ENCODE measurements at places on chromosomes 7 and 10.

DNA sequence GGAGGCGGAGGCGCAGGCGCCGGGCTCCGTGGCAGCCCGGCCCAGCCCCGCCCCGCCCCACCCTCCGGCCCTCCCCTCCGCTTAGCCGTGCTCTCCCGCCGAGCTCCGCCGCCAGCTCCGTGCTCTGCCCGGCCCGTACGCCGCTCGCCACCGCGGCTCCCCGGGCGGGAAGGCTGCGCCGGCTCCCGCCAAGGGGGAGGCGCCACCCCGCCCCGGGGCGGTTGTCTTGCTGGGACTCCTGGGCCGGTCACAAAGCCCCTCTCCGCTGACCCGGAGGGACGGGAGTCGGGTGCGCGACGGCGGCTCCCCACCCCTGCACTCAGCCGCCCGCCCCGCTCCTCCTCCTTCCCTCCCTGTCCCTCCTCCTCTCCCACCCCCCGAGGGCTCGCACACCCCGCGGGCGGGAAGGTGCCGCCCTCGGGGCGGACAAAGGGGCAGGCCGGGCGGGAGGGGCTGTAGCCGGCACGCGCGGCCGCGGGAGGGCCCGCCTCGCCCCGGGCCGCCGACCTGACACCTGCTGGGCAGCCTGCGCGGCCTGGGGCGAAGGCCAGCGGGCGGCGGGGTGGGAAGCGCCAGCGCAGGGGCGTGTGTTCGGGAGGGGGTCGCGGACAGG lies 11.5 kb upstream of the SP8 start:
- no peak for DNase-seq

- no peak for DNase-seq
These were observed 116.2 kb upstream of the MKX start for GRCh38 chr10:27861781-27862180.

- peak; percentile 75 for DNase-seq
These were observed at the start of gene HOXA1 for GRCh38 chr7:27095897-27096767. TSS of gene HOXA1 (minus strand) at chr7:27096000. CDS start at chr7:27095912, 88 bp downstream.

DNA sequence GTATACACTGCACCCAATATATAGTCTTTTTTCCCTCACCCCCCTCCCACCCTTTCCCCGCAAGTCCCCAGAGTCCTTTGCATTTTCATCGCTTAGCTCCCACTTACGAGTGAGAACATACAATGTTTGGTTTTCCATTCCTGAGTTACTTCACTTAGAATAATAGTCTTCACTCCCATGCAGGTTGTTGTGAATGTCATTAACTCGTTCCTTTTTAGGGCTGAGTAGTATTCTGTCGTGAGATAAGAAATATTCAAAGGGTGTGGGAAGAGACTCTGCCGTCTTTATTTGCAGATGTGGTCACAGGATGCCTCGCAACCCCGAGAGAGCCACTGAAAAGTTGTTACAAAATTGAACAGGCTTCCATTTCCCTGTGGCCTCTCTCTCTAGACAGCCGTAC lies 137.9 kb upstream of the SH2B2 start:
- DNase-seq = no peak

- no peak for DNase-seq
These were observed 105.7 kb downstream of the ST8SIA6 start for GRCh38 chr10:17348501-17349349.

- DNase-seq = no peak
These were observed 80.8 kb downstream of the FAM107B start for GRCh38 chr10:14693891-14694290.

- no peak for DNase-seq
These were observed 29.5 kb downstream of the NPSR1 start for GRCh38 chr7:34687529-34687928.

DNA sequence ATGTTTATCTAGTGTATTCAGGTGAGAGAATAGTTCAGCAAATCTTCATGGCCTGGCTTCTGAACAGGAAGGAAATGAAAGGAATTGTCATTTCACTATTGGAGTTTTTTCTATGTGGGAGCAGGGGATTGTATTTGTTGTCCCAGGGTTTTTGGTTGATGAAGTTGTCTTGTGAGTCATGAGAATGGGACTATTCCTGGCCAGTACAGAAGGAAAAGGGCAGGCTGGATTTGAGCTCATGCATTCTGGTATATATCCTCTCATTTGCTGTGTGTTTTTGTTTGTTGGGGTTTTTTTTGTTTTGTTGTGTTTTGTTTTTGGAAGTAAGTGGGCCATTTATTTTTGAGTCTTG lies 101.2 kb upstream of the MKLN1 start:
- no peak for DNase-seq

GRCh38 chr7:41817386-41817785 lies 114.5 kb upstream of the INHBA start:
- no peak for DNase-seq

DNA sequence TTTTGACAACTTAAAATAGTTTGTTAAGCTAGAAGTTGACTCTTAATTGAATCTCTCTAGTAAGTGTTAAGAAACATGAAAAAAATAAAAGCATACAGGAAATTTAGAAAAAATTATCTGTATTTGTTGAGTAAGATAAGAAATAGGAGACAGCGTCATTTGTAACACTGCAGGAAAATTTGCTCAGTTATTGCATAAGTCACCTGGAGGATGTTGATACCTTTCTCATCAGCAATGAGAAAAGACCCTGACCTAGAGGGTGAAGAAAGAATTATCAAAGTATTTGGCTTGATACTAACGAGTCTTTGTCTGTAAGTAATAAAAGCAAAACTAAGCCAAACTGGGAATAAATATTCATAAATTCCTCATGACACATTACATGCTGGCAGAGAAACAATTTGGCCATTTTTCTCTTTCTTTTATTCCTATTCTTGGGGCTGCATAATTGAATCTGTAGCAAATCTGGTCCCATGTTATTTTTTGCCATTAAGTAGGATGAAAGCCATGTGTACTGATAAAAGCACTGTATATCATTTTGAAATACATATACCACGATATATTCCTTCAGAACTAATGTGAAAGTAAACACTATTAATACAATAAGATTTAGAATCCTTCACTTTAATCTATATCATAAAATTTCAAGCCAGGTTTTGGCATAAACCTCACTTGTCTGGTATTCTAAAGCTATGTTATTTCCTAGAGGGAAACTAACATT lies 362.8 kb downstream of the THSD7A start:
- DNase-seq = no peak

DNA sequence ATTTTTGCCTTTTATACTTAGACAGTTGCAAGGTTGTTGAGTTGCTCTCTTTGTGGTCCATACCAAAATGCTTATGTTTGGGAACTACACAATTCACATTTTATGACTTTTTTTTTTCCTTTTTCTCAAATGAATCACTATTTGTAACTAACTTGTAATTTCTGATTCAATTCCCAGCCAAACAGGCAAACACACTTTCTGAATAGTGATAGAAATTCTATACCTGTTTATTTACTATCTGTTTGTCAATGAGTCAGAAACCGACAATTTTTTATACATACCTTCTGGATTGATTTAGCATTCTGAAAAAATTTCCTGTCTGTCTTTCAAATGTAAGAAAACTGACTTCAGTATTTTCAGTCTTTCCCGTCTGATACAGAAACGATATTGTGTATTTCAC lies 69.1 kb downstream of the MBL2 start:
- DNase-seq = no peak

DNA sequence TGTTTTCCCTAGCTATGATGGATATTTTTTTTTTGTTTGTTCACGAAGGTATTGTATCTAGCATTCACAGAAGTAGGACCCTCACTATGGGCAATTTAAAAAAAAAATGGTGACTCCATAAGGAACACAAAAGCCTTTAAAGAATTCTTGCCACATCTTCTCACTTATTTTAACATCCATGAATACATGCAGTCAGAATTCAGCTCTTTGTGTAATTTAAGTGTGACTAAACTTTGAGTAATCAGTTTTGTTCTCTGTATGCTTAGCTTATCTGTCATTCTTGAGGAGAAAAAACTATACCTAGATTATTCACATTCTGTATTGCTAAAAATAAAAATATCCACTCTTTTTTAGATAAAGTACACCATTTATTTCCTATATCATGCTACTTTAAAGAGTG lies 313.2 kb upstream of the KCND2 start:
- DNase-seq = no peak

DNA sequence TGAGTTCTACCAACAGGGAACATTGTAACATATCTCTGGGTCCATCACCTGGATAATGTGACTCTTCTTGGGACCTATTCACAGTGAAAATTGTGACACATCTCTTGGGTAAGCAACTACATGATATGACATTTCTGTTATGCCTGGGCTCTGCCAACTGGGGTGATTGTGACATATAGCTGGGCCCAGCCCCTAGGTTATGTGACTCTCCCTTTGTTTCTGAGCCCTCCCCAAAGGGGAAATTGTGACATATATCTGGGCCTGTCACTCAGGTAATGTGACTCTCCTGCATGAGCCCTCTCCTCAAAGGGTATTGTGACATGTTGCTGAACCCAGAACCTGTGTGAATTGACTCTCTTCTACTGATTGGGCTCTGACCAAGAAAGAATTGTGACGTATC lies 22.4 kb upstream of the ZNF107 start:
- DNase-seq = no peak

DNA sequence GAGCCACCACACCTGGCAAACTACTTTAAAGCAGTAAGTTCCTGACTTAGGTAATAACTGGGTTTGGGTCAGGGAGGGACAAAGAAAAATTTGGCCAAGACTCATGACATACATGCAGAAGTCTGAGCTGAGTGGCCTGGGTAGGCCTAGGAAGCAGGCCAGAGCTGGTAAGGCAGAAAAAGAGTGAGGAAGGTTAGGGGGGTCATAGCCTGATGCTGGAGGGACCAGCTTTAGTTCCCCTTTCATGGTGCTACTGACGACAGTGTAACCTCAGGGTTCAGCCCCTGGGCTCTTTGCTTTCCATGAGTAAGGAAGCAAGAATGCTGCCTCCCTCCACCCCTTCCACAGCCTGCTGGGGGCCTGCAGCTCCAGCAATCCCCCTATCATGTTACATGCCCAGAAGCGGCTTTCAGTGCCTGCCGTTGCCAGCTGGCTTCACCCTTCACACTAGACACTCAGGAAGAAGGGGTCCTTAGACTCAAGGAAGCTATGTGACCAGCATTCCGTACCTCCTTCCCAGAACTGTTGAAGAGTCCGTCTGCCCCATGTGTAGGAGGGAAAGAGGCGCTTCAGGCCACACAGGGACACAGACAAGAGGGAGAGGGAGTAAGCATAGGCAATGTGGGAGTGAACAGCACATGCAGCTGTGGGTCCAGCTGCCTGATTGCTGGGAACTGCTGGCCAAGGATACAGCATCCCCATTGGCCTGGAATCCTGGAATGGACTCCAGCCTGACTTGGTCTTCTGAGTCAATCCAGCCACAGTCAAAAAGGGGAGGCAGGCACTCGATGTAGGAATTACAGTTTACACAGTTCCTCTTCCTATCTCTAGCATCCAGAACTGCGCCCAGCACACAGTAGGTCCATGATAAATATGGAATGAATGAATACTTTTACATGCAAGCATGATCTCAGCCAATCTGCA lies 4.1 kb upstream of the PLAU start:
- DNase-seq = no peak

- no peak for DNase-seq
These were observed 54.1 kb upstream of the NPTX2 start for GRCh38 chr7:98562871-98563495.

DNA sequence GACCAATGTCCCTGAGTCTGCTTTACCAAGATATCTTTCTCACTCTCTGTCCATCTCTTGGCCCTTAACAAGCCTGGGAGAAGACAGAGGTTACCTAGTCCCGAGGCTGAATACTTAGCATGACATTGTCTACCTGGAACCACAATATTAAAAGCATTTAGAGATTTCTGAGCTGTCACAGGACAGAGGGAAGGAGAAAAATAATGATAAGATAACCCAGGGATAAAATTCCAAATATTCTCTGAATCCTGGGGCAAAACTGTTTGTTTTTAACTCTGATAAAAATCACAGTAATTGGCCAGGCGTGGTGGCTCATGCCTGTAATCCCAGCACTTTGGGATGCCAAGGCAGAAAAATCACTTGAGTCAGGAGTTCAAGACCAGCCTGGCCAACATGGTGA lies 12.0 kb upstream of the MAPK8 start:
- DNase-seq = no peak

GRCh38 chr10:132668048-132668394 lies 117.9 kb downstream of the NKX6-2 start:
- DNase-seq = no peak

DNA sequence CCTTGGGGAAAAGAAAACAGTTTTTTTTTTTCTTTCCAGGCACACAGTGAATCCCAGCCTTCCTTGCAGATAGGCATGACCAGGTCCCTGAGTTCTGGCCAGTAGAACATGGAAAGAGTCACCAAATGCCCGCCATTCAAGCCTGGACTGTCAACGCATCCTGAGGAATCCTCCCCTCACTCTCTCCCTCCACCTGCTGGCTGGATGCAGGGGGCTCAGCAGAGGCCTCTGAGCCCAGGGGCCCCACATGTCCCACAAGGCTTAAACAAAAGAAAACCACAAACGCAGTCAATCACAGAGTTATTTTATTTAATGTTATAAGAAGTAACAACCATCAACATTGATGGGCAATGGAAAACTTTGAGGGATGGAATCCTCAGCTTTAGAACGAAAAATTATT lies 93.1 kb downstream of the JCAD start:
- DNase-seq = no peak

- DNase-seq = no peak
These were observed 213.1 kb downstream of the CHRM2 start for GRCh38 chr7:137081321-137082093.

- no peak for DNase-seq
These were observed 89.4 kb upstream of the LEP start for GRCh38 chr7:128151635-128152034.

- no peak for DNase-seq
These were observed 202.8 kb upstream of the BMPER start for GRCh38 chr7:33702514-33703054.

GRCh38 chr10:26714415-26715136 lies 17.1 kb downstream of the PDSS1 start:
- no peak for DNase-seq

DNA sequence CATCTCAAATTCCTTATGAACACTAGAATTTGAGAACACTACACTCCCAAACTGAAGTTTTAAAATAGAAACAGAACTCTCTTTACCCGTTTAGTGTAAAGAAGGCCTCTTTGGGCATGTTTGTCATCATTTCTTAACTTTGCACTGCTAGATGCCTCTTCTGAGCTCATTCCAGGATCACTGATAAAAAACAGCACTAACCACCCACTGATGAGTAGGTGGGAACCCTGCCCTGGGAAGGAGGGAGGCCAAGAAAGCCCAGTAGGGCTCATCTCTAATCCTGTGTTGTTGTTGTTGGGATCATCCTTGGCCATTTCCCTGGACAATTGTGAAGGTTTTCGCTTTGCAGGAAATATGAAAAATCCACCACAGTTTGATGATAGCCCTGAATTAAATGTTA lies 68.2 kb downstream of the CUBN start:
- DNase-seq = no peak

DNA sequence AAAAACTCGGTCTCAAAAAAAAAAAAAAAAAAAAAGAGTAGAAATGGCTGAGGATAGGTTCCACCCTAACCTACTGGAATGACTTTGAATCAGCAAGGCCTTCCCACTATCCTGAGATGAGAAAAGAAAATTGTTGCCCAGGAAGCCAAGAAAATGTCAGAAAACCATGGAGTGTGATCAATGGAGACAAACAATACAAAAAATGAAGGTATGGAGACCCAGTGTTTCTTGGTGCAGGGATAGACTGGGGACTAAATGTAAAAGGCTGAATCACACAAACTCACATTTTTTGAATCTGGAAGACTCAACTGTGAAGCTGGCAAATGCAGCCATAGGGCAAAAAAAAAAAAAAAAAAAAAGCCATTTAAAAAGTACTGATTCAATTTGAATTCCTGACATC lies 364.3 kb upstream of the ANKRD30A start:
- DNase-seq = no peak

- DNase-seq = no peak
These were observed 1.8 kb upstream of the PAOX start for GRCh38 chr10:133377025-133377817.

Measured in C1 segment of cervical spinal cord (tissue), 14 donors.